Liver (tissue), 10 donors: ENCODE measurements at places on chromosomes 13 and 19.
A peak's percentile ranks its signal among the peaks of the same experiment; 100 is the strongest.

DNA sequence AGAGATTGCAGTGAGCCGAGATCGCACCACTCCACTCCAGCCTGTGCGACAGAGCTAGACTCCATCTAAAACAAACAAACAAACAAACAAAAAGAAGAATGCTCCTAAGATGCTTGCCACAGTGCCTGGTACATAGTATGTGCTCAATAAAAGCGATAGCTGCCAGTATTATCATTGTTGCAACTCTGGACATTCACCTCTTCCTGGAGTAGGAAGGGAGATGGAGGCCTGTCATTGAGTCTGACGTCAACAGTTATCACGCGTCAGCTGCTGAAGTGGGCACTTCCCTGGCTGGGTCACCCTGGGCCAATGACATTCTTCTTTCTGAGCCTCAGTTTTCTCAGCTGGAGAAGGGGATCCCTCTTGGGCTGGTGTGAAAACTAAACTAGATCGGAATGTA is 4.2 kb upstream of the PLAUR start:
- DNase-seq, result no peak

GRCh38 chr13:72820156-72820897 is 38.4 kb downstream of the PIBF1 start:
- DNase-seq, result no peak

GRCh38 chr13:40665126-40666044 is 1.1 kb downstream of the FOXO1 start:
- DNase-seq, result peak; percentile 50

- no peak for DNase-seq
Observed at GRCh38 chr19:1956868-1957492, 16.0 kb downstream of the CSNK1G2 start.

DNA sequence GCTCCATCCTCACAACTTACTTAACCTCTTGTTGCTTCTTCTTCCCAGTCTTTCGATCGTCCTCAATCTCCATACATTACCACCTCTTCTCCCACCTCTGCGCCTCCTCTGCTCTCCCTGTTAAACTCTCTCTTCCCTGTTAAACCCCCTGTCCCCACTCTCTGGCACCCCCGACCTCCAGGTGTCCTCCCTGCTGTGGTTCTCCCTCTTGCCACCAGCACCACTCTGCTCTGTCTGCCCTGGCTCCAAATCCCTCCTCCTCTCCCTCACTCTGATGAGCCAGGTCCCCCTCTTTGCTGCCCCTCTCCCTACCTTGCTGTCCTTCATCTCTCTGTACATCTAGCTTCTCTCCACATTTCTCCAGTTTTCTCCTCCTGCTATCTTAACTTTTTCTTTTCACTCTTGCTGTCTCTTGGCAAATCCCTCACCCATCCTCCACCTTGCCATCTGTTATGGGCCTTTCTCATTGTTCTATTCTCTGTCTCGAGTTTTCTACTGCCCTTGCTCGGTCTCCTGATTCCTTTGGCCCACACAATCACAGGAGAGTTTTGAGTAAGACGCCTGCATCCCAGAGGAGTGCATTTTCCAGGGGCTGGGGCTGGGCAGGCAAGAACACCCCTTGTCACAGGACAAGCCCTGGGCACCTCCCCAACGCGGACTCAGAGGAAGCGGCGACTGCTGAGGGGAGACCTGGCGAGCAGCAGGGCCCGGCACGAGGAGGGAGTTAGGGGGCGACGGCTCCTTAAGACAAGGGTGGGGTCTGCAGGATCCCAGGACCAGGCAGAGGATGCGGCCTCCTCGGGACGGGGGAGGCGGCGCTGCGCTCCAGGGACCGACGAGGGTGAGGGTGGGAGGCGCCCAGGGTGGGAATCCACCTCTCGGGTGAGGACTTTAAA is 21.4 kb upstream of the ERVV-1 start:
- DNase-seq, result no peak

- DNase-seq, result no peak
Observed at GRCh38 chr19:8469613-8470368, 25.0 kb downstream of the HNRNPM start.

- no peak for DNase-seq
Observed at GRCh38 chr19:21127001-21127400, 14.8 kb upstream of the ZNF431 start.

DNA sequence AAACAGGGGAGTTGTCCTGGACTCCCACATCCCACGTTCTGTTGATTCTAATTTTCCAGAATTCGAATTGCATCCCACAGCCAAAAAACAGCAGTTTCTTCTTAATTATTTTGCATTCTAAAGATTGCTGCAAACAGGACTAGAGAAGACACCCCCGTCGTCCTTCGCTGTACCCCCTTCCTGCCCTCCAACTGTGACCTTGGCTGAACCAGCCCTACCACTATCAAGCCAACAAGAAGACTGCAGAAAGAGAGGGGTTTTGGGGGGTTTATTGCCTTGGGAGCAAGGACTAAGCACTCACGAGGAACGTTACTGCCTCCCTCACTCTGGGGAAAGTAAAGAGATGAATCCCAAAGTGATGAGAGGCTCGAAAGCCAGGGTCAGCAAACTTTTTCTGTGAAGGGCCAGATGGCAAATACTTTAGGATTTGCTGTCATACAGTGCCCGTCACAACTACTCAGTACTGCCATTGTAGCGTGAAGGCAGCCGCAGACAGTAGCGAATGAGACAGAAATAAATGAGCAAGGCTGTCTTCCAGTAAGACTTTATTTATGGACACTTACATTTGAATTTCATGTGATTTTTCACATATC is 32.5 kb upstream of the KATNAL1 start:
- DNase-seq, result no peak

DNA sequence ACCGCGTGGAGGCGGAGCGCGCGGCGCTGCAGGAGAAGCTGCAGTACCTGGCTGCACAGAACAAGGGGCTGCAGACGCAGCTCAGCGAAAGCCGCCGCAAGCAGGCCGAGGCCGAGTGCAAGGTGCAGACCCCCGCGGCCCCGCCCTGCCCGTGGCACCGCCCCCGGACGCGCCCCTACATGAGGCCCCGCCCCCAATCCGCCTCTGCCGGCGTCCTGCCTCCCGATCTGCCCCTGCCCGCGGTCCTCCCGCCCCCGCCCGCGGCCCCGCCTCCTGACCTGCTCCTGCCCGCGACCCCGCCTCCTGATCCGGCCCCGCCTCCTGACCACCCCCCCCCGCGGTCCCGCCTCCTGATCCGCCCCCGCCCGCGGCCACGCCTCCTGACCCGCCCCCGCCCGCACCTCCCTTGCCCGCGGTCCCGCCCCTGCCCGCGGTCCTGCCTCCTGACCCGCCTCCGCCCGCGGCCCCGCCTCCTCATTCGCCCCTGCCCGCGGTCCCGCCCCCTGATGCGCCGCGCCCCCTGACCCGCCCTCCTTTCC is 11.7 kb downstream of the PRR36 start:
- DNase-seq, result peak; percentile 86

DNA sequence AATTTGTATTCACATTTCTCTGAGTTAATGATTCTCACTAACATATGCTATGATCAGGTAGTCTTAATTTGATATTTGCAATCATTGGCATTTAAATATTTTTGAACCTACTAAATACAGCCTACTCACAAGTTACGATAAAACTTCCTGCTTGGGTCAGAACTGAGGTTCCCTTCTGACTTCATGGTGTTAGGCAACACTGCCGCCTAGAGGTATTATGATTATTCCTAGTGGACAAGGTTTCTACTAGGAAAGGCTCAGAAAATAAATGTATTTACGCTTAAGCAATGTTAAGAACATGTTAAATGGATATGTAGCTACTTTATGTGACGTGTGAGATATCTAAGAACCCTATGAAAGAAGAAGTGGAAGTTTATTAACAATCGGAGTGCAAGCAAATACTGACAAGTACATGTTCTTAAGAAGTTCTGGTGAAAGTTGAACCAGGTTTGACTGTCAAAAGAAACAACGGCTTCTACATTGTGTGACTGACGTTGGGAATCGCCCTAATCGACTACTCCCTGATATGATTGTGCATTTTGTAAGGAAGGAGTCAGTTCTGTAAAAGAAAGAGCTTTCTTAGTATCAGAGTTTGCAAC is 1395.8 kb downstream of the SLITRK5 start:
- DNase-seq, result no peak

- no peak for DNase-seq
Observed at GRCh38 chr13:32174366-32174765, 140.8 kb downstream of the ZAR1L start.

- DNase-seq, result no peak
Observed at GRCh38 chr19:45180936-45181335, 2.4 kb downstream of the BLOC1S3 start.

DNA sequence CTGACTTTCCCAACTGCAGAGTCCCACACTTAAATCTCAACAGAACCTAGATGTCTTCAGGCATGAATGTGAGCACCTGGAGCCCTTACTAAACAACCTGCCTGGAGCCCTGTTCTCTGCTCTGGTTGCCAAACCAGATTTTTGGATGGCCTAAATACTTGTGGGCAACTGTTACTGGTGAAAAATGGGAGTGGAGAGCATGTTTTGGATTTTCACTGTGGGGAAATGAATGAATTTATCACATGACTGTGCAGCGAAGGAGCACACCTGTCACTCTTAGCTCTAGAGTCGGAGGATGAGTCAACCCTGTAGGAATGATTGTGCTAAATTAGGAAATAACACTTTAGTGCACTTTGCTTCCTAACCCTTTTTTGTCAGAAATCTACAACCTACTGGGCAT is 30.3 kb downstream of the SHISA2 start:
- no peak for DNase-seq

DNA sequence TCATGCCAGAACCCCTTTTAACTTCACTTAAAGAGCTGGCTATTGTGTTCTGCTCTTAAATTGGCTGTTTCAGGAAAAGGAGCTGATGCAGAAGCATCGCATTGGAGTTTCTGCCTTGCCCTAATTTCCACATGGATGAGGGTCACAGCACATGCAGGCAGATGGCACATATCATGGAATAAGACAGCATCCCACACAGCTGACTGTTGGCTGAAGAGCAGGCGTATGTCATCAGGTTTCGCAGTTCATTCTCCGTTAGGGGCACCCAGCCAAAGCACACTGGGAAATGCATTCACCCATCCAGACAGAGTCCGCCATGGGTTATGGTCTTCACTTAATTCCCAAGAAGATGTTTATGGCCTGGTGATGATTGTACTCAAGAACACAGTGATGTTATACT is 572.5 kb downstream of the LIG4 start:
- DNase-seq, result no peak

GRCh38 chr13:50998326-50998725 is 88.7 kb downstream of the RNASEH2B start:
- no peak for DNase-seq

DNA sequence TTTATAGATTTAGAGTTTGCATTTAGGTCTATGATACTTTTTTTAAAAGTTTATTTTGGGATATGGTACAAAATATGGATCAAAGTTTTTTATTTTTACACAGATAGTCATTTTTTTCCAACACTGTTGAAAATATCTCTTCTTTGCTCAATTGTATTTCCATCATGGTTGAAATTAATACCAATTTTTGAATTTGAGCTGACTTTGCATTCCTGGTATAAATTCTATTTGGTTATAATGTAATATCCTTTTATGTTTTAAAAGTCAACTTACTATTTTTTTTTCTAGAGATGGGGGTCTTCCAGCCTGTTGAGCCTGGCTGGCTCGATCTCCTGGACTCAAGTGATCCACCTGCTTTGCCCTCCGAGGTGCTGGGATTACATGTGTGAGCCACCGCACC is 620.1 kb downstream of the OLFM4 start:
- no peak for DNase-seq

- DNase-seq, result peak; percentile 51
Observed at GRCh38 chr13:50613356-50613831, 230.1 kb downstream of the DLEU7 start.

GRCh38 chr13:41193469-41193868 is 900 bp downstream of the KBTBD7 start:
- DNase-seq, result no peak

DNA sequence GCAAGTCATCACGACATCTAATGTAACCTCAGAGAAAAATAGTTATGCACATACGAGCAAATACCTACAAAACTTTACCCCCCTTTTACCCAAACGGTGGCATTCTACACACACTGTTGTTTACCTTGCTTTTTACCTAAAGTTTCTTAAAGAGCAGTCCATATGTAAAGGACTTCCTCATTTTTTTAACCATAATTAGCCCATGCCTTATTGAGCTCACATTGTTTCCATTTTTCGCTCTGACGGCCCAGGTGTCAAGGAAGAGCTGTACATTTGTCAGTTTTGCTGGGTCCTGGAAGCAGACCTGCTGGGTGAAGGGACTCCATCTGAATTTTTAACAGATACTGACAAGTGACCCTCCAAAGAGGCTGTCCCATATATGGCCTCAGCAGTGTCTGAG is 89.4 kb downstream of the STK24 start:
- no peak for DNase-seq

- DNase-seq, result no peak
Observed at GRCh38 chr13:43303033-43303729, 279.8 kb downstream of the DNAJC15 start.

- no peak for DNase-seq
Observed at GRCh38 chr19:50639121-50640112, at the start of gene SYT3. Gene SYT3 (minus strand): TSS chr19:50639881. CDS start chr19:50637411, 2,470 bp downstream.

DNA sequence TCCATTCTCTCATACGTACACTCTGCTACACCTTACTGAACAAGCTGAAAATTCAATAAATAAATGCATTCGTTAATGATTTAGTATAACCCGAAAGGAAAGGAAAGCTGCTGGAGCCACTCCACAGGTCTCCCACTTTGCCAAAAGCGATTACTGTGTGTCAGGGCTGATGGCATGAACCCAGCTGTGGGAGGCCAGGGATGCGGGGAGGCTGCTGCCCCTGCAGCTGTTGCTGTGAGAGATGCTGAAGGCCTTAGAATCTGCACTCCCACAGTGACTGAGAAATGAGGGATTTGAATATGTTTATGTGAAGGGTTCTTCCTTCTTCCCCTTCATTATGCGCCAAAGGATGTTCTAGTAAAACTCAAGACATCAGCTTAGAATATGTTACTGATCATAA is 58.7 kb upstream of the NBEA start:
- DNase-seq, result no peak

DNA sequence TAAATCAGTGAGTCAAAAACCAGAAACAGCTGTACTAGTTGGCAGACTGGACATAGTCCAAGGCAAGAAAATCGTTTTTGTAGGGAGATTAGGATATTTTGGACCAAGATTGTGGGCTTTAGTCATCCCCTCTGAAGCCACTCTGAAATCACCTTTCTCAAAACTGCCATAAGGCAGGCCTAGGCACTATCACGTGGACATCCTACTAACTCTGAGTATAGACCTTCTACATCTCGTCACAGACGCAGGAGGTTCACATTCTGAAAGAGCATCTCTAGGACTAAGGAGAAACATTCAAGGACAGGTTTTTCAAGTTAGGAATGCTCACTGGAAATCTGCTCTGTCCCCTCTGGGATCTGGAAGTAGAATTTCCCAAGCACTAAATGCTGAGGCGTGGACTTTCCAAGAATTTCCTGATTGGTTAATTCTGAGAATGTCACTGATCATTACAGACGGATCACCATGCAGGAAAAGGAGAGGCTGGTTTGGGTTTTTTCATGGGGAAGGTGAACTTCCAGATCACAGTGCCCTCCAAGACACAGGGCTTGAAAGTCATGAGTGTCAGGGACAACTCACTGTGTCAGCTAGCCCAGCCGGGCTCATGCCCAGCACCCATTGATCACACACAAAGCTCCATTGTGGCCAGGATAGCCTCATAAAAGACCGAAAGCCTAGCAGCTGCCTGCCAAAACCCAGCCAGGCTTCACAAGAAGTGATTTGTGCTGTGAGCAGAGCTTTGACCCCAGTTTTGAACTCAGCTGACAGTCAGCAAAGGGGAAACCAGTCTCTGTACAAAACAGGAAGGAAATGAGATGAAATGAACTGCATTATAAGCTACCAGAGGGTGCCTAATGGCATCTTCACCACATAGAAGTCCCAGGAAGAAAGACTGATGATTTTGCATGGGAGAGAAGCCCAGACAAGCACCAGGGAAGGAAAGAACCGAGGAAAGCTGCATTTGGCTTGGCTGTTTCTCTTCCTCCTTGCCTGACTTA is 2.7 kb upstream of the RUBCNL start:
- no peak for DNase-seq
